ENCODE measurements at places on chromosomes 7 and 10.

- no peak for DNase-seq
These were observed 168.9 kb downstream of the KCND2 start for GRCh38 chr7:120441850-120442249.

- DNase-seq = peak; percentile 32
These were observed 31.9 kb downstream of the FAM107B start for GRCh38 chr10:14742815-14743214.

DNA sequence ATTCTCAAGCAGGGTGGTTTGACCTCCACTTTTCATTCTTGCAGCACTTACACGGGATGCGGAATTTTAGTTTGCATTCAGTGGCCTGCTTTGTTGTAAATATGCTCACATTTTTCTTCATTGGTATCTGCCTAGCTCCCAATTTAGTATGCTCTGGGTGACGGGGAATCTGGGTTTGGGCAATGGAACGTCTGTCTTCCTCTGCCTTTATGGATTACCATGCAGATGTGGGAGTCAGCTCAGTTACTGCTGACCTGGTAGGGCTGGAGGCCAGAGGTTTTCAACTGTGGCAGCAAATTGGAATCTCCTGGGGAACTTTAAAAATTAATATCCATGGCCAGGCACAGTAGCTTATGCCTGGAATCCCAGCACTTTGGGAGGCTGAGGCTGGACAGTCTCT lies 161.6 kb downstream of the CAMK1D start:
- no peak for DNase-seq

- DNase-seq = peak; percentile 61
These were observed 534 bp downstream of the UBE3C start for GRCh38 chr7:157139111-157139809.

DNA sequence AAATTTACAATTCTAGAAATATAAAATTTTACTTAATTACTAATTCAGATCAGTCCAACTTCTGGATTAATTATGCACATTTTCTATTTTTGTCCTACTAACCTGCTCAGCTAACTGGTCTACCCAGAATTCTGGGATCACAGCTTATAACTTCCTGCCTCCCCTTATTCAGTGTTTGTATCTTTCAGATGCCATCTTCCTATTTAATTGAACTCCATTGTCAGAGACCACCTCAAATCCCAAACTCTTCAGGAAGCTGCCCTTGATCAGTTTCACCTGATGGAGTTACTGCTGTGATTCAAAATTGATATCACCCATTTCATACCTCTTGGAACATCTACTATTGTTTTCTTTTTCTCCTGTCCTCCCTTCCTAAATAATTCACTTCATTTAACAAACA lies 259.2 kb downstream of the WDR11 start:
- DNase-seq = no peak

DNA sequence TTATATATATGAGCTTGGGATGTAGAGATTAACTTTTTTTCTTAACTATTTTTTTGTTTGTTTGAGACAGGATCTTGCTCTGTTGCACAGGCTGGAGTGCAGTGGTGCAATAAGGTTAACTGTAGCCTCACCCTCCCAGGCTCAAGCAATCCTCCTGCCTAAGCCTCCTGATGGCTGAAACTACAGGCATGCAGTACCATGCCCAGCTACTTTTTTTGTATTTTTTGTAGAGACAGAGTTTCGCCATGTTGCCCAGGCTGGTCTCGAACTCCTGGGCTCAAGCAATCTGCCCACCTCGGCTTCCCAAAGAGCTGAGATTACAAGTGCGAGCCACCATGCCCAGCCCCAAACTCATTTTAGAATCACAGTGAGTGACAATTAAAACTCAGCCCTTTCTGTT lies 105.2 kb downstream of the CUBN start:
- no peak for DNase-seq

GRCh38 chr7:85805656-85806055 lies 618.8 kb upstream of the SEMA3D start:
- DNase-seq = no peak

- no peak for DNase-seq
These were observed 33.4 kb downstream of the AGAP6 start for GRCh38 chr10:50021646-50022045.

GRCh38 chr7:43584195-43584586 lies 1.3 kb downstream of the STK17A start:
- DNase-seq = peak; percentile 70

- DNase-seq = peak; percentile 13
These were observed 26.0 kb upstream of the JMJD1C start for GRCh38 chr10:63491588-63492316.

- peak; percentile 97 for DNase-seq
These were observed 3.0 kb upstream of the PLAU start for GRCh38 chr10:73907841-73908517.

DNA sequence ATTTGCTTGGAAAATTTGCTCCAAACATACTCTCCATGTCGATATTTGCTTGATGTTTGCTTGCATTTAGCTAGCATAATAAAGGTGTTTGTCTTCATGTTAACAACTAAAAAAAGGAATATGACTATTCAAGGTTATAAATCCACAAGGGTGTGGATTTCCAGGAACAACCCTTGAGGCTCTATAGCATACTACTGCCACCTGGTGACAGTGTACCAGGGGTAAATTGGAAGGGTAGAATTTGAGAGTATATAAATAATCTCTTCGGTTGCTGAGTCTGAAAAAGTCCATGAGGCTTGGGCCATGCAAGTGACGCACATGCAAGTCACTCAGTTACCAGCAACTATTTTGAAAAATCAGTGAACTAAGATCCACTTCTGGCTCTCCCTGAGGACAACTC lies 68.4 kb downstream of the SLIT1 start:
- peak; percentile 3 for DNase-seq

DNA sequence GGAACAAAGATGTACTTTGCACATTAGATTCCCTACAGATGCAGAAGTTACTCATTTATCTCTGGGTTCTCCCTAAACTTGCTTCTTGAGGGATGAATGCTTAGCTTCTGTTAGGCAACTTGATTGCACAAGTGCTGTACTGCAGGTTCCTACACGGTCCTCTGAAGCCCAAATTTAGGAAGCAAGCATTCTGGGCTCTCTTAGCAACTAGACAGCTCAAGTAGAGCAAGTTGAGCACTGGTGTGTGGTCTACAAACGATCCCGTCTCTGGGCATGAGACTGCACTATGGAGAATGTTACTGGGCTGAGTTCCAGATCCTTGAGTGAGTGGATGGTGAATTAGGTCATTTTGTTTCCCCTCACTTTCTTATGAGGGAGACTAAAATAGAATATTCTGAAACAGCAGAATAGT lies 14.3 kb downstream of the SEMA3D start:
- peak; percentile 12 for DNase-seq

DNA sequence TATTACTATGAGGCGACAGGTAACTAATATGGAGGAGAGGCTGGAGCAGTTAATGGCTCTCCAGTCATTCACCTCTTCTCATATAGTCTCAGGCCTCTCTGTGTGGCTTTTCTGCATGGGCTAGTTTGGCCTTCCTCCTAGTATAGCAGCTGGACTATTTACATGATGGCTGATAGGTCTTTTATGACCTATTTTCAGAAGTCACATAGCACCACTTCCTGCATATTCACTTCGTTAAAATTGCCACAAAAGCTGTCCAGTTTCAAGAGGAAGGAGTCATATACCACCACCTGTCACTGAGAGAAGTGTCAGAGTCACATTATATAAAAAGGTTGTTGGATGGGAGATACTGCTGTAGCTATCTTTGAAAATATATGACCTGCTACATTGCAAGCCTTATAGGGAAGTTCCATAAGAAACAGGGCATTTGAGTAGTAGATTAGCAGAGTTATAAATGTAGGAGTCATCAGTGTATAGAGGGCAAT lies 8.0 kb upstream of the DMTF1 start:
- DNase-seq = no peak

- no peak for DNase-seq
These were observed 3.1 kb downstream of the RGS10 start for GRCh38 chr10:119539359-119539825.

DNA sequence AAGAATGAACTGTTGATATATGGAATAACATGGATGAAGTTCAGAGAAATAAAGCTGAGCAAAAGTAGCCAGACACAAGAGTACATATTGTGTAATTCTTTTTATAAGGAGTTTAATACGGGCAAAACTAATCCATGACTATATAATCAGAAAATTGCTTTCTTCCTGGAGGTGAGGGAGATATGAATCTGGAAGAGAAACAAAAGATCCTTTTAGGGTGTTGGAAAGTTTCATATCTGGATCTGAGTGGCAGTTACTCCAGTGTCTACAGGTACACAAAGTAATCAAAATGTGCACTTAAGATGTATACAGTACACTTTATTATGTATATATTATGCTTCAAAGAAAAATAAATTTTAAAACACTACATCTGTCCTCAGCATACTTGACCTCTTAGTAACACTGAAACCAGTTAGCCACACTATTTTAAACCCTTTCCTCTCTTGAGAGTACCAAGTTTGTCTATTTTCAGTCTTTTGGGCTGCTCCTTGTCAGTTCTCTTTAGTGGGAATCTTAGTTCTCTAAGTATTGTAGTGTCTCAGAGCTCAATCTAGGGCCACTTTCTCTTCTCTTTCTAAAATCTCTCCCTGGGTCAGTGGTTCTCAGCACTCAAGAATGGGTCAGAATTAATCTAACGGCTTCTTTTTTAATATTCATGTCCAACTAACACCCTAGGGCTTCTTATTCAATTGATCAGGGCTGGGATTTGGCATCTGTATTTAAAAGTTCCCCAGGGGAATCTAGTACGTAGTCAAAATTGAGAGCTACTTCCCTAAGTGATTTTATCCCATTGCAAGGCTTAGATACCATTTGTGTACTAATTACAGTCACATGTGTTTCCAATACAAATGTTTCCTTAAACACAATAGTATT lies 4.3 kb upstream of the LIPF start:
- no peak for DNase-seq

- DNase-seq = no peak
These were observed 1.5 kb downstream of the ACTR3B start for GRCh38 chr7:152760854-152761748.

DNA sequence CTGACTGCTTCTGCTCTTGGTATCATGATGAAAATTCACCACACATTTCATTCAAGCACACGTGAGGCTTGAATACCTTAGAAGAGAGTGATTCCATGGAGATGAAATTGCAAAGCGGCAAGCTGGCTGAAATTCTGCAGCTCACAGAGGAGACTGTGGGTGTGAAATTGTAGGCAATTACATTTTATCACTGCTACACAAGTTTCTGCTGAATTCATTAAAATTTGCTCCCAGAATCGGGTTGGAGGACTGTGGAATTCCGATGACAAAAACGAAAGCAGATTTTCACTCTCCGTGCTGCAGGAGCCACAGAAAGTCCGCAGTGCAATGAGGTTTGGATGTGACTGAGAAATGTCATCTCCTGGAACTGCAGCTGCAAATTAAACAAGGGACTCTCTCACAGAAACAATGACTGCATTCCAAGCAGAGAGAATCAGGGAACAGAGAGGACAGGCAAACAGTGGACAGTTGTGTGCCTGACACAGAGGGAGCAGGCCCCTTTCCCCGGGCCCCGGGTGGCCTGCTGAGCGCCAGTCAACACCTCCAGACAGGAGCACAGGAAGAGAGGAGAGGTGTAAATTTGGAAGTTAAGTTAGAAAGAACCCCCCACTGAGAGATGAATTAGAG lies 109.1 kb downstream of the C10orf90 start:
- DNase-seq = no peak

- no peak for DNase-seq
These were observed 140.0 kb downstream of the CAMK1D start for GRCh38 chr10:12489357-12489756.

GRCh38 chr10:108204528-108205305 lies 1040.2 kb upstream of the SORCS1 start:
- DNase-seq = peak; percentile 14

DNA sequence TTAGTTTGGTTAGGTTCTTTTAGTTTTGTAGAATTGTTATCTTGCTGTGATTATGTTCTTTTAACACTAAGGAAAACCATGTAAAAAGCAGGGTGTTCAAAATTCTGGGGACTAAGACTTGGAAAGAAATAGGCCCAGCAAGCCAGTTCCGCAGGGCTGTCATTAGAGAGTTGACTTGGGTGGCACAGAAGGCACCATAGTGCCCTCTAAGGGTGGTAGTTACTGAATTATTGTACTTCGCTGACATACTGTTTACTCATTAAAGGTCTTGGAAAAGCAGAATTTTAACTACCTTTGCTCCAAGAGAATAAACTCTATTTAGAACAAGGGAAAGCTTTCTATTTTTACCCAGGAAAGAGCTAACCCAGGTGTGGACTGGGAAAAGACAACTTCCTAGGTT lies 86.5 kb downstream of the OTUD1 start:
- peak; percentile 54 for DNase-seq

DNA sequence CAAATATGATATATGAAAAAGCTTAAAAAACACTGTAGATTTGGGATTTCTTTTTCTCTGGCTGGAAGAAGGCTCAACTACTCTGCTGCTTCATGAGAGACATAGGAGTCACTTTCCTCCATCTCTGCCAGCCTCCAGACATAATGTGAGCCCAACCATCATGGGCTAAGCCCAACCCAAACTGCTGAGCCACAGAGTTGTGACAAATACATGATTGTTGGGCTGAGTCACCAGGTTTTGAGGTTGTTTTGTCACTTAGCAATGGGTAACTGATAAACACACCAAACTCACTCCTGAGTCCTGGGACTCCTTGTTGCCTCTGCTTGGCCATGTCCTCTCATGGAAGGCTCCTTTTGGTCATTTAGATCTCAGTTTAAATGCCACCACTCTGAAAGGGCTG lies 381.8 kb upstream of the FZD8 start:
- no peak for DNase-seq

DNA sequence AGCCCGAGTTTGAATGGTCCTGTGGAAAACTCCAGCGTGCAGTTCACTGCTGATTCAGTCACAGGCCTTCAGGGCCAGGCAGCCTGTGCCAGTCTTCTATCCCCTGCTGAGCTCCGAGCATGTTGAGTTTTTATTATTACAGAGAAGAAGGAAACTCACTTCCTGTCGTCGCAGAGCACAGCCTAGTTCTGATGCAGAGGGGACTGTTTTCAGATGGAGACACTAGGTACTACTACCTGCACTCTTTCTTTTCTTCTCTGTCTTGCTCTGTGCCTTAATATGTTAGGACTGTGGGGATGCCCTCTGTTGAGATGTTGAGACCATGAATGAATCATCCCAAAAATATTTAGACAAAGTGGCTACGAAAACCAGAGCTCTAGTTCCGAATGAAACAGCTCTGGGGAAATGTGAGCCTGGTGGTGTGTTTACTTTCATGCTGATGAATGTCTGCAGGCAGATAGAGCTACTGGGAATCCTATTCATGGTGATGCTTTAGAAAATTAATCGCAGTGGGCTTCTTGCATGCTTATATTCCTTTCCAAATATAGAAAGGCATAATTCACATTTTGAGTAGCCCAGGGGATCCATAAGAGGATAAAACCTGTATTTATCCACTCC lies 29.6 kb downstream of the CASP7 start:
- DNase-seq = no peak

DNA sequence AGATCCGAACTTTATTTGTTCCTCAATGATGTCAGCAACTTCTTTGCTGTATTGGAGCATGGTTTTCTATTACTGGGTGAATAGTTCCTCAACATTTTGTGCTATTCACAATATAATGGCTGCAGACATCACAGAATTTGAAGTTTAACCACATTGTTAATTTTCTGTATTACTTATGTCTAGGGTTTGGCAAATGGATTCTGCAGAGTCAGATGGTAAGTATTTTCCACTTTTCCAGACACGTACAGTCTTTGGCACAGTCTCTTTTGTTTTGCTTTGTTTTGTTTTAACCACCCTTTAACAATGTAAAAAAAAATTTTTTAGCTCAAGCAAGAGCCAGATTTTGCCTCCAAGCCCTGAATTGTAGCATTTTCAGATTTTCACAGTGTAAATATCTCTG lies 36.8 kb upstream of the FOXK1 start:
- DNase-seq = no peak

- DNase-seq = no peak
These were observed 95.1 kb downstream of the GLRX3 start for GRCh38 chr10:130231251-130231741.
